ENCODE measurements at places on chromosomes 12 and 14.

- peak; percentile 73 for DNase-seq
Observed at GRCh38 chr12:64714551-64714968, 44.6 kb downstream of the GNS start.

DNA sequence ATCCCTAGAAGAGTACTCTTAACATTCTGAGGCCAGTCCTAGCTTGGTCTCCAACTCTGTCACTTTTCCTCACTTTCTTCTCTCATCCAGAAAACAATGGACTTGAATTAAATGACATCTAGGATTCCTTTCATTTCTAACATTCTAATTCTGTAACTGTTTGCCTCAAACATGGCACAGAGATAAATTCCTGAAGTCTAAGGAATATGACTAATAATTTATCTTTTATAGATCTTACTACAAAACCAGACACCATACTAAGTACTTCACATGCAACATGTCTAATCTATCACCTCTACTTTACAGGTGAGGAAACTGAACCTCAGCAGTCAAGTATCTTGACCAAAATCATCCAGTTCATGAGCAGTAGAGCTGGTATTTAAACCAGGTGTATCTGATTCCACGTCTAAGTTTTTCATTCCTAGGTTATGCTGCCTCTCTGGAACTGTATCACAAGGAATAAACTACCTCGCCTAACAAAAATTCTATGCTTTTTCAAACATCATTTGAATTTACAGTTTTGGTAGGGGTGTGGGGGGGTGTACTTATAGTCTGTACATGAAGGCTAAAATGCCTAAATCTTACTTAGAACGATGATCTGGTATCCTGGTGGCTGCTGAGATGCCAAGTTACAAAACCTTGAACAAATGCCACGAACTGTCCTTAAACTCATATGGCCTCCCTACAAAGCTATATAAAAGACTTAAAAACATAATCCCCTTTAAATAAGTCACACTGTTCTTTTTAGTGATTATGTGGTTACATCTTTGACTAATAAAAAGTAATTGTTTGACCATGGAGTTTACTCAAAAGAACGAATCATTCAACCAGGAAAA is 41.6 kb downstream of the ATXN2 start:
- no peak for DNase-seq

DNA sequence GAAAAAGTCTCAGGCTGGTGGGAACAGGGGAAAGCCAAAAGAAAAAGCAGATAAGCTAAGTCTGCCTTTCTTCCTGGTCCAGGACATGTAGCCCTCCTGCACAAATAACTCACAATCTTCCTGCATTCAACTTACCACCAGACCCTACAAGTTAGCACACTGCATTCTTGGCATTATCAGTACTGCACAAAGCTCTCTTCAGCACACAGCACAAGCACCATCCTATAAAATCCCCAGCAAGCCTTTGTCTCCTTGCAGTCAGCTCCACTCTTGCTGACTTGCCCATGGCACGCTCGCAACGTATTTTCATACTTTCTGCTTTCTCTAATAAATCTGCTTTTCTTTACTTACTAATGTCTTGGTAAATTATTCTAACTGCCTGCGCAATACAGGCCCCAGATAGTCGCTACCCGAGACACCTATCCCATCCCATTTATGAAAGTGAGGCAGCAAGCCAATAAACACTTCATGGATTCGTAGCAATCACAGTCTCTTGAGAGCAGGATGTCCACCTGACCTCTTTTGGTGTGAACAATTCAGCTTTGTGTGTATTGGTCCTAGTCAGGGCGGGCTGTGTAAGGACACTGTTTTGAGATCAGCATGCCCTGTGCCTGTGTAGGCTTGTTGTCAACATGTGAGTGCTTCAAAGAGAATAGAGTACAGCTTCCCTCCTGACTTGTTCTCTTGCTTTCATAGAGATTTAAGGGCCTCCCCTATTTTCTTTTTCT is 49.0 kb downstream of the TMEM117 start:
- no peak for DNase-seq

- no peak for DNase-seq
Observed at GRCh38 chr14:95490138-95490509, 26.3 kb downstream of the SYNE3 start.
